ENCODE measurements at places on chromosomes 11 and 22. TPM values are rescaled to one million over a fixed set of nuclear protein-coding genes. Genes with fewer than 3 reads are reported as not detected.

Gene UBQLNL
- total RNA-seq = 0.14 TPM

Gene PHLDB1
- 79.9 TPM for total RNA-seq

Gene CRYBB3
- not detected for total RNA-seq

Gene ARHGAP42
- 17.3 TPM for total RNA-seq

Gene TMPRSS13
- not detected for total RNA-seq

Gene OR4D5
- not detected for total RNA-seq

Gene CLMP
- 619 TPM for total RNA-seq

Gene RASD2
- total RNA-seq = not detected

Gene VSIG10L2
- total RNA-seq = not detected

Gene KDELR3
- 111 TPM for total RNA-seq

Gene DDX25
- total RNA-seq = not detected

Gene CCDC81
- total RNA-seq = 2.7 TPM

Gene SLC3A2
- 160 TPM for total RNA-seq

Gene SLC17A6
- total RNA-seq = not detected

Gene HSPB2
- total RNA-seq = not detected

Gene HEPHL1
- 4.4 TPM for total RNA-seq

Gene SHANK3
- total RNA-seq = 1.1 TPM

Gene BDNF
- total RNA-seq = 59.3 TPM

Gene IFITM2
- 56.2 TPM for total RNA-seq

Gene USP28
- 44.0 TPM for total RNA-seq

Gene SLC22A25
- not detected for total RNA-seq

All from placental pericyte (primary cell).